NCI-H187 (cell line): ENCODE measurements at places on chromosomes 3 and 15.

GRCh38 chr15:76566276-76566675 lies 229.7 kb downstream of the ISL2 start:
- no peak for DNase-seq

GRCh38 chr15:36579792-36580431 lies 486 bp downstream of the CDIN1 start:
- no peak for DNase-seq

DNA sequence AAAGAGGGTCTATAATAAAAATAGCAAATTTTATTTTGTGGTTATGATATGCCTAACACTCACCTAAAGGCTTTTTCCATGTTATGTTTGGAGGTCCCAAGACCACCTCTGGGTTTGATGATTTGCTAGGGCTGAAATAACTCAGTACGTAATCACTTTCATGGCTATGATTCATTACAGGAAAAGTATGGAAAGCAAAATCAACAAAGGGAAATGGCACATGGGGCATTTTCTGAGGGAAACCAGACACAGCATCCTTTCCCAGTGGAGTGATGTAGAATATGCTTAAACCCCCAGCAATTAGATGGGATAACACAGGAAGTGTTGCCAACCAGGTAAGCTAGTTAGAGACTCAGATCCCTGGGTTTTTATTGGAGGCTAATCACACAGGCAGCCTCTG lies 701.6 kb upstream of the CBLB start:
- no peak for DNase-seq

DNA sequence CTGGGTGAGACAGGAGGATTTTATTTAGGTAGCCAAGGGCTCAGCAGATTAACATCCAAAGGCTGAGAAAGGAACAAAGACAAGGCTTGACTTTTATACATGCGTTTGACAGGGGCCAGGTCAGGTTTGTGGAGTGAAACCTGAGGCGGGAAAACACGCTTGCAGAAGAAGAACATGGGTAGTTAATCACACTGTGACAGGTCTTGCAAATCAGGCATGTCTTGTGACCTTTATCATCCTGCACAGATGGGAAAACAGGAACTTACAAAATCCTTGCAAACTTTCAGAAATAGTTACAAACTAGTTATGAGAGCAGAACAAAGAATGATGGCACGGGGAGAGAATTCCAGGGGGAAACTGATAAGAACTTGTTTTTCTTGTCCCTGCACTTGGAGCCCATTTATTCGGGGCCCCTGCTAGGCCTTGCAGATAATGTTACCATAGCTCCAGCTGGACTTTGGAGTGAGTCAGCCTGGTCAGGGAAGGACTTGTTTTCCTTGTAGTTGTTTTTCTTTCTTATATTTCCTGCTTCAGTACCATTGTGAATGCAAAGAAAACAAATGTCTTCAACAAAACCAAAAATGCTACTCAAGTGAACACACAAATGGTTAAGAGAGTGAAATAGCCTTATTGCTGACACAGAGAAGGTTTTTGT lies 965.9 kb upstream of the ROBO1 start:
- DNase-seq, result no peak

DNA sequence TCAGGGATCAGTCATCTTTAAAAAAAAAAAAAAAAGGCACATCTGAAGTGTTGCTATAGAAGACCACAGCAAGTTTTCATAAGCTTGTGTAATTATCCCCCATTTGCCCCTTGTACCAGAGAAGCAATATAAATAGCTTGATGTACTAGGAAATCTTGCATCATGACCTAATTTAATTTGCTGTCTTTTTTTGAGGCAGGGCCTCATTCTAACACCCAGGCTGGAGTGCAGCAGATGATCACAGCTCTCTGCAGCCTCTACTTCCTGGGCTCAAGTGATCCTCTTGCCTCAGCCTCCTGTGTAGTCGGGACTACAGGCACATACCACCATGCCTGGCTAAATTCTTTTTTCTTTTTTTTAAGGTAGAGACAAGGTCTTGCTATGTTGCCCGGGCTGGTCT lies 88.7 kb downstream of the ARIH1 start:
- no peak for DNase-seq
